ENCODE measurements at places on chromosomes 3 and 15.

- H3K4me1 ChIP-seq, result no peaks in the 10 kb centered on the region
- H3K4me3 ChIP-seq, result no peak overlapping the region
- no peak overlapping the region for H3K27ac ChIP-seq
- DNase-seq, result no peak
- no peaks in the 10 kb centered on the region for H3K36me3 ChIP-seq
- no peaks in the 10 kb centered on the region for H3K27me3 ChIP-seq
Measured at GRCh38 chr3:147989344-147989743, 580.2 kb downstream of the ZIC1 start.

GRCh38 chr15:42111924-42112323 is 17.6 kb upstream of the PLA2G4D start:
- H3K27ac ChIP-seq, result no peak overlapping the region
- H3K36me3 ChIP-seq, result no peaks in the 10 kb centered on the region
- DNase-seq, result no peak
- H3K4me3 ChIP-seq, result no peak overlapping the region
- peaks cover 21% of the 10 kb centered on the region for H3K27me3 ChIP-seq
- no peaks in the 10 kb centered on the region for H3K4me1 ChIP-seq

GRCh38 chr3:48633743-48634142 is 1.5 kb downstream of the SLC26A6 start:
- peaks cover 1% of the 10 kb centered on the region for H3K27me3 ChIP-seq
- peaks cover 10% of the 10 kb centered on the region for H3K36me3 ChIP-seq
- no peak overlapping the region for H3K27ac ChIP-seq
- H3K4me3 ChIP-seq, result peak overlapping the region; percentile 83
- no peak for DNase-seq

- H3K27ac ChIP-seq, result no peak overlapping the region
- H3K36me3 ChIP-seq, result no peaks in the 10 kb centered on the region
- H3K4me3 ChIP-seq, result no peak overlapping the region
Measured at GRCh38 chr3:44065311-44066094, 176.2 kb upstream of the TOPAZ1 start.

- H3K27me3 ChIP-seq, result no peaks in the 10 kb centered on the region
- no peak overlapping the region for H3K4me3 ChIP-seq
- DNase-seq, result no peak
Measured at GRCh38 chr15:65383456-65383855, 5.7 kb upstream of the IGDCC3 start.

DNA sequence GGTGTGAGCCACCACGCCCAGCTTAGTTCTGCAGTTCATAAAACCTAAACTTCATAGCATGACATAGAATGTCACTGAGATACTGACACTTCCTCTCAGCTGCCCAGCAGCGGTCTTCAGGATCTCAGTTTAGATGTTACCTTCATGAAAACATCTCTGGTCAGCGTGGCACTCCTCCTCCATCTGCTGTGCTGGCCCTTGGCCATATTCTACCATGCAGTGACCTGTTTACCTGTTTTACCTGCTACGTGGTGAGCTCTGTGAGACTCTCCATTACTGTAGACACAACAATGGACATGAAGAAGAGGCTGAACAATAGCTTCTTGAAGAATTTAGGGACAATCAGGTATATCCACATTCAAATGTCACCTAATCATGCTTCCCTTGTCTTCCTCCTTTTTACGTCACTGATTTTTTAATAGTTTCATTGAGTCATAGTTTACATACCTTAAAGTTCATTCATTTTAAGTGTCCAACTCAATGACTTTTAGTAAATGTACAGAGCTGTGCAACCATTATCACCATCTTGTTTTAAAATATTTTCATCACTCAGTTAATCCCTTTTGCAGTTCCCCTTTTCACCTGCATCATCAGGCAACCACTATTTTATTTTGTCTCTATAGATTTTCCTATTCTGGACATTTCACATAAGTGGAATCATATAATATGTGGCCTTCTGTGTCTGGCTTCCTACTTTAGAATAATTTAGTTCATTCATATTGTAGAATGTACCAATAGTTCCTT is 32.2 kb upstream of the PTPN23 start:
- no peak overlapping the region for H3K27ac ChIP-seq
- no peaks in the 10 kb centered on the region for H3K4me1 ChIP-seq
- no peak overlapping the region for H3K4me3 ChIP-seq

- no peak for DNase-seq
- no peaks in the 10 kb centered on the region for H3K27me3 ChIP-seq
- no peak overlapping the region for H3K27ac ChIP-seq
- peaks cover 12% of the 10 kb centered on the region for H3K4me1 ChIP-seq
- no peak overlapping the region for H3K4me3 ChIP-seq
Measured at GRCh38 chr15:41423979-41424659, 7.2 kb downstream of the RTF1 start.

DNA sequence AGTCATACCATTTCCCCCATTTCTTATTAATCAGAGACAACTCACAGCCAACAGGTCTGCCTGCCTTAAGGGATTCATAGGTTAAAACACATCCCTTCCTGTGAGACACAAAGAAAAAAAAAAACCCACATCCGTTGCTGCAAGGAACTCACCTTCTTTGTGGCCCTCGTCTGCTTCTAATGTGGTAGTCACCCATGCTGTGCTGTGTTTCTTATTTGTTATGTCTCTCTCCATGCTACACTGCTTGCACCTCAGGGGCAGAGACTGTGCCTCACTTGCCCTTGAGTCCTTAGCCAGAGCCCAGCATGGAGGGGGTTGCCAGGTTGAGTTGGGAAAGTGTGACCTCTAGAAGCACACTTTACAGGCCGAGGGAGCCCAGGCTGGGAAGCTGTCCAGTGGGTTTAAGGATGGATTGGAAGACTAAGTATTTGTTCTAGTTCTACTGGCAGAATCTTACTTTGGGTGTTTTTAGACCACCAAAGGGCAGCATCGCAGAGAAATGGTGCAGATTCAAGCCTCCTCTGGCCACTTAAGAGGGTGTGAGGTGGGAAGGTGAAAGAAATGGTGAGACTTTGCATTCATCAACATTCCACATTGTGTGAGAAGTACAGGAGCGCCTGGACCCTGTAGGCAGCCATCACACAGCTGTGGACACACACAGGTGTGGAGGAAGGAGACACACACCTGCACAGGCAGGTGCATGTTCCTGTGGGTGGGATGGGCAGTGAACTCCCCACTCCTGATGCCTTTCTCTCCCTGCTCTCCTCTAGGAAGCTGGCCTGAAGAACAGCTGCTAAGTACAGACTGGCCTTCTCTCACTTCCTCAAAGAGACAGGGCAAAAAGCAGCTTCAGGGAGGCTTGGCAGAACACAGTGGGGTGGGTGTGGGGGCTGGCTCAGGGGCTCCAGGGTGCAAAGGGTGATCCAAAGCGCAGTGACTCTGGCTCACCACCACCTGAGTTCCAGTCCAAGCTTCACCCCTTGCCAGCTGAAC is 48.8 kb downstream of the GLB1 start:
- no peak overlapping the region for H3K4me3 ChIP-seq
- peaks cover 2% of the 10 kb centered on the region for H3K4me1 ChIP-seq
- H3K36me3 ChIP-seq, result peaks cover 26% of the 10 kb centered on the region
- no peaks in the 10 kb centered on the region for H3K27me3 ChIP-seq
- no peak overlapping the region for H3K27ac ChIP-seq
- no peak for DNase-seq

- H3K4me1 ChIP-seq, result peaks cover 34% of the 10 kb centered on the region
- DNase-seq, result no peak
- H3K36me3 ChIP-seq, result peaks cover 2% of the 10 kb centered on the region
- H3K27ac ChIP-seq, result no peak overlapping the region
Measured at GRCh38 chr3:31421314-31422048, 111.2 kb upstream of the STT3B start.

GRCh38 chr3:161271646-161272045 is 50.5 kb downstream of the NMD3 start:
- H3K36me3 ChIP-seq, result peaks cover 7% of the 10 kb centered on the region
- H3K27ac ChIP-seq, result no peak overlapping the region
- H3K27me3 ChIP-seq, result no peaks in the 10 kb centered on the region
- H3K4me1 ChIP-seq, result peaks cover 28% of the 10 kb centered on the region
- DNase-seq, result no peak

GRCh38 chr3:185555101-185555501 is 2.7 kb upstream of the LIPH start:
- H3K4me1 ChIP-seq, result peaks cover 21% of the 10 kb centered on the region
- no peaks in the 10 kb centered on the region for H3K36me3 ChIP-seq
- H3K27me3 ChIP-seq, result peaks cover 3% of the 10 kb centered on the region
- no peak overlapping the region for H3K4me3 ChIP-seq

DNA sequence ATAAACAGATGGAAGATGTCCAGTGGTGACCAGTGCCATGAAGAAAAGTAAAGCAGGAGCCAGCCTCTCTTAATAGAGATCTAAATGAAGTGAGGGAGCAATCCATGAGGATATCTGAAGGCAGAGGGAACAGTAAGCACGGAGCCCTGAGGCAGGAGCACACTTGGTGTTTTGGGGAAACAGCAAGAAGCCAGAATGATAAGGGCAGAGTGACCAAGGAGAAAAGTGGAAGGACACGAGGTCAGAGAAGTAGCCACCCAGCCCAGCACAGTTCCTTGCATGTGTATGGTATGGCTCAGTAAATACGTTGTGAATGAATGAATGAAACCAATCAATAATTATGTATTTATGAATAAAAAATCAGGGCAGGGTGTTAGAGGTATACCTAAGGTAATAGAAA is 11.6 kb downstream of the KLHL18 start:
- H3K27ac ChIP-seq, result no peak overlapping the region
- no peaks in the 10 kb centered on the region for H3K4me1 ChIP-seq
- no peaks in the 10 kb centered on the region for H3K27me3 ChIP-seq

DNA sequence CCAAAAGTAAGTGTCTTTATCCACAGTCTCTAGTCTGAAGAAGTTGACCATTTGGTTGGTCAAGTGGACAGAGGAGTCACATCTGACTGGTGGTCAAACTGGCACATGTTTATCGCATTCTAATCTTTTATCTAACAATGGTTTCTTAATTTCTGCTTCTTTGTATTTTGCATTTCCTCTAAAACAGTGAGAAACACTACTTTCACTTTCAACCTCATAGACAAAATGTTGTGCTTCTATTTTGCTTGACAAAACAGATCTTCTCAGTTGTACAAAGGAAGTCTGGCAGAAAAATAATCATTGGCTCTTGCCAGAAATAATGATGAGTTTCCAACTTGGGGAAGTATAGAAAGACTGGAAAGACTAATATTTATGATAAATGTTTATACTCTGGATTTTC is 103.9 kb downstream of the MME start:
- no peaks in the 10 kb centered on the region for H3K27me3 ChIP-seq
- no peak overlapping the region for H3K27ac ChIP-seq
- DNase-seq, result no peak
- no peaks in the 10 kb centered on the region for H3K36me3 ChIP-seq
- H3K4me1 ChIP-seq, result peaks cover 2% of the 10 kb centered on the region

DNA sequence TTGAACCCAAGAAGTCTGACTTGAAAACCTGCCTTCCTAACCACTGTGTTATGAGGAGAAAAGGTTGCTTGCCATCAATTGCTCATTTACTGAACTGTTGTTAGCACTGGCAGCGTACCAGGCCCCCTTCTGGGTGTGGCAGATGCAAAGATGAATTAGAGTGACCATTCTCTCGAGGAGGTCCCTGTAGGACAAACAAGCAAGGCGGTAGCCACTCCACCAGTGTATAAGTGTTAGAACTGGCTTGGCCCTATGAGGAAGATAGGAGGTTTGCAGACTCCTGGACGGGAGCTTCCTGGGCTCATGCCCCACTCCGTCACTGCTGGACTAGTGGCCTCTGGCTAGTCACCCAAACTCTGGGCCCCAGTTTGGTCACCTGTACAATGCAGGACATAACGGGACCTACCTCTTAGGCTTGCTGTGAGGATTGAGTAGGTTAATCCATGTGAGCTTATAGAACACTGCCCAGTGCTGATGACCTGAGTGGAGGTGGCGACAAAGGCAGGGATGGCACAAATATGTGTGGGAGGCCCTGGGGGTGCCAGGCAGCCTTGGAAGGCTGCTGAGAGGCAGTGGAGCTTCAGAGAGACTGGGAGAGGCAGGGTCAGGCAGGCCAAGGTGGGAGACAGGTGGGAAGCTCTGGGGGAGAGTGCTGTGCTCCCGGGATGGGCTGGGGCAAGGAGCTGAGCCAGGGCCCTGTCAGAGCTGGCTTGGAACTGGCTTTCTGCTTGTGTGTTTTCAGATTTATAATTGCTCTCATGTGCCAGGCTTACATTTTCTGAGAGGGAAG is 145.9 kb downstream of the DNAJB8 start:
- DNase-seq, result peak; percentile 33
- no peak overlapping the region for H3K4me3 ChIP-seq
- H3K4me1 ChIP-seq, result peaks cover 29% of the 10 kb centered on the region
- peaks cover 2% of the 10 kb centered on the region for H3K36me3 ChIP-seq

DNA sequence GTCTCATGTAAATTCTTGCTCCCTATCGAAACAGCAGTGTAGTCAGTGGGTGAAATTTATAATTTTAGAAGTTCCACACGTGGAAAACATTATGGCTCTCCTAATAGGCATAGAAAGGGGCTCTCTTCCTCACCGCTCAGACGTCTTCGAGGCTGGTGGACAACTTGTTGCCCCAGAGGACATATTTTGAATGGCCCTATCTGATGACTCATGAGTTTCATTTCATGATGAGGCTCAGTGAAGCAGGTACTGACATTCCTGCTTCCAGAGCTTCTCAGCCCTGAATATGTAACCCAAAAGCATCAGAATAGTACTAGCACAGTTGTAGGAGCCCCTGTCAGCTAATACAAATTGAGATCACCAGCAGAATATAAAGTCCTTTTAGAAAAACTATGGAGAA is 117.9 kb downstream of the HERC1 start:
- no peaks in the 10 kb centered on the region for H3K27me3 ChIP-seq
- DNase-seq, result no peak
- H3K36me3 ChIP-seq, result peaks cover 24% of the 10 kb centered on the region

GRCh38 chr15:77373441-77373840 is 46.5 kb downstream of the PEAK1 start:
- peaks cover 13% of the 10 kb centered on the region for H3K4me1 ChIP-seq
- H3K4me3 ChIP-seq, result no peak overlapping the region

- peaks cover 8% of the 10 kb centered on the region for H3K4me1 ChIP-seq
- no peak overlapping the region for H3K4me3 ChIP-seq
Measured at GRCh38 chr3:132205609-132206008, 111.6 kb upstream of the ACP3 start.

DNA sequence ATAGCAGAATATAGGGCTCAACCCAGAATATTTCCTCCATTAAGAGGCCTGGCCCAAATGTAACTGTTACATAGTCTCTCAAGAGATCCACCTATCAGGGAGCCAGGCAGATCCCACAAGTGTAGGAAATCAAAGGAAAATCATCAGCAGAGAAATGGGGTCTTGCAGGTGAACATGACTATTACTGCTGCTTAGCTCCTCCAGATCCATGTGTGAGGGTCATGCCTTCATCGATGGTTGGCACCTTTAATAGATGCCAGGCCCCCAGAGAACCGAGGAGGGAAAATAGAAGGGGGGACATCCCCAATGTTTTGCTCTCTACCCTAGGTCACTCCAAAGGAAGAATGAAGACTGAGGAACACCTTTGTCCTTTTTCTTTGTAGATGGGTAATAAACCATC is 1029.9 kb upstream of the CADM2 start:
- H3K4me1 ChIP-seq, result no peaks in the 10 kb centered on the region
- DNase-seq, result no peak
- H3K36me3 ChIP-seq, result peaks cover 11% of the 10 kb centered on the region
- no peak overlapping the region for H3K4me3 ChIP-seq
- no peaks in the 10 kb centered on the region for H3K27me3 ChIP-seq

Measured in mesothelial cell of epicardium (in vitro differentiated cells).